ENCODE measurements at places on chromosomes 3 and 15. TPM values are rescaled to one million over a fixed set of nuclear protein-coding genes. Genes with fewer than 3 reads are reported as not detected.
A peak's percentile ranks its signal among the peaks of the same experiment; 100 is the strongest.

GRCh38 chr3:14522768-14523167, 17.4 kb downstream of the GRIP2 start:
- DNase-seq, result peak; percentile 40

Gene IL17RE
- 1.8 TPM for total RNA-seq

DNA sequence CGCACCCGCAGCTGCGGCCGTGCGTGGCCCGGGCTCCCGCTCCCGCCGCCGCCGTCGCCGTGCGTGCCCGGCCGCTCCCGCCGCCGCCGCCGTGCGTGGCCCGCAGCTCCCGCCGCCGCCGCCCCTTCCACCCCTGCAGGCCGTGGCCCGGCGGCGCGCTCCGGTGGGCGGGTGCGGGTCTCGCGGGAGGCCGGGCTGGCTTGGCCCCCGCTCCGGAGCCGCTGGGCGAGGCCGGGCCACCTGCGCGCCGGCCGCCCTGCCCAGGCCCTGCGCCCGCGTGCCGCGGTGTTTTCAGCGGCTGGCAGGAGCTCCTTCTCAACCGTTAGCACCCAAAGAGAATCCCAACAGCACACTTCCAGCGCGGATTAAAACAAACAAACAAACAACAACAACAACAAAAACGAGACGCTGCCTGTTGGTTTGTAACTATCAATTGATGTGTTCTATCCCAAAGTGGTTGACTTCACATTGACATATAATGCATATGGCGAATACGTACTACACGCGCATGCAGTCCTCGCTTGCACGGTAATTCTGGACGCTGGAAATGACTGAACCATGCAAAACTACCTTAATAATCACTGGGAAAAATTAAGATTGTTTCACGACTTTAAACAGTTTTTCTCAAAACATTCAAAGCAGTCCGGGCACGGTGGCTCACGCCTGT, 113.7 kb upstream of the GOLGA8J start:
- no peak for DNase-seq

GRCh38 chr15:23763021-23763420, 75.9 kb upstream of the NDN start:
- DNase-seq, result no peak

DNA sequence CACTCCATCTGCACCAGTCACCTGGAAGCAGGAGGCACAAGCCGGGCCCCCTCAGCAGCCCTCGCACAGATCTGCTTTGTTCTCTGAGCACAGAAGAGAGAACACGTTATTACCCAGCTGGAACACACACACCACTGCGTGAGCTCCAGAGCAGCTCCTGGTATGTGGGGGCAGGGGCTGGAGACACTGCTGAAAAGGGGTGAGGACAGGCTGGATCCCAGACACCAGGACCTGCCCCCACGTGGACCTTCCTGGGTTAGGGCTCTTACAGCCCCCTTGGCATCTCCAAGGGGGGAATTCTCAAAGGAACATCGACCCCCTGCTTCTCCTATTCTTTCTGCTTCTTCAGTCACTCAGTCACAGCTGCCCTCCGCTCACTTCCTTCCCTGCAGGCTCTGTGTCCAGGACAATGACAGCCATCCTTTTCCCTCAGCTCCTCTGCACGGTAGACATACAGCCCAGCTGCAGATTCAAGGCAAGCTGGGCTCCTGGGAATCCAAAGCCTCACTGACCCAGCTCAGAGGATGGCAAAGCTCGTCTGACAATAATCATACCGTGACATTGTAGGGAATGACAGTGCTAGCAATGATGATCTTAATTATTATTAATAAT, 33.7 kb downstream of the PRR20G start:
- no peak for DNase-seq
